ENCODE measurements at places on chromosomes 5 and 9.

- no peak for DNase-seq
Observed at GRCh38 chr5:127585661-127586060, 63.2 kb upstream of the CTXN3 start.

DNA sequence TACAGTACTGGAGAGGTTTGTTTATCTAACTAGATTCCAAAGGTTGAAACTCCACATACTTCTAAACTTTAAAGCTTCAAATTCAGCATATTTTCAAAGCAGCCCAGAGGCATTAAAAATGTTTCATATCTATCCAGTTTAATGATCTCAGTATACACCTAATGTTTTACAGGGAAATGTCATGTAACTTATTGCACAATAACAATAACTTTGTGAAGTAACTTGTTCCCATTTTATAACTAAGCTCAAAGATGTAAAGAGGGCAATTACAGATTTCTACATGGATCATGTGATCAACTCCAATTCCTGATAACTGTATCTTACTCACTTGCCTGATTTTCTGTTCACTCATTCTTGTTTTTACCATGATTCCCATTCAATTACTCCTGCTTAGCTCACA, 610.0 kb downstream of the TAF11L14 start:
- DNase-seq, result no peak

GRCh38 chr5:176879663-176880361, 19.3 kb downstream of the HK3 start:
- no peak for DNase-seq

GRCh38 chr9:81628897-81629296, 60.5 kb downstream of the TLE1 start:
- DNase-seq, result no peak

GRCh38 chr5:62308439-62308838, 2.4 kb downstream of the KIF2A start:
- no peak for DNase-seq

GRCh38 chr5:36385495-36385894, 83.8 kb upstream of the RANBP3L start:
- DNase-seq, result no peak

DNA sequence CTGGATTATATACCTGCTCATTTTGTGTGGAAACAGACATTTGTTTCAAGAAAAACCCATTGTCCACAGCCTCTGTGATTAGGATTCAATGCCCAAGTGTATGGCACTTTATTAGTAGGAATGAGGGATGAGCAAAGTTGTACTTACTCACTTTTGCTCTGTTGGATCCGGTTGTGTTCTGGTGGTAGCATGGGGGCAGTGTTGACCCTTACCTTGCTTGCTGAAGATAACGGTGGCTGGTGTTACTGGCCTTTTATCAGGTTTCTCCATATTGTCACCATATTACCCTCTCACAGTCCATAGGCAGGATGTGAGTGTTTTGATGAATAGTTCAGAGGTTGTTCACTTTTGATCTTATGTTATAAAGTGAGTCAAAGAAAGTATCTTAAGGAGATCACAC, 42.7 kb upstream of the NUDT12 start:
- DNase-seq, result no peak
